ENCODE measurements at places on chromosomes 16 and 17. TPM values are rescaled to one million over a fixed set of nuclear protein-coding genes. Genes with fewer than 3 reads are reported as not detected.
A peak's percentile ranks its signal among the peaks of the same experiment; 100 is the strongest.

DNA sequence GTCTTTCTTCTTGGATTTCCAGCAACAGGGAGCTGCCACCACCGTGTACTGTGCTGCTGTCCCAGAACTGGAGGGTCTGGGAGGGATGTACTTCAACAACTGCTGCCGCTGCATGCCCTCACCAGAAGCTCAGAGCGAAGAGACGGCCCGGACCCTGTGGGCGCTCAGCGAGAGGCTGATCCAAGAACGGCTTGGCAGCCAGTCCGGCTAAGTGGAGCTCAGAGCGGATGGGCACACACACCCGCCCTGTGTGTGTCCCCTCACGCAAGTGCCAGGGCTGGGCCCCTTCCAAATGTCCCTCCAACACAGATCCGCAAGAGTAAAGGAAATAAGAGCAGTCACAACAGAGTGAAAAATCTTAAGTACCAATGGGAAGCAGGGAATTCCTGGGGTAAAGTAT, 389.0 kb downstream of the MAF start:
- no peak for DNase-seq

DNA sequence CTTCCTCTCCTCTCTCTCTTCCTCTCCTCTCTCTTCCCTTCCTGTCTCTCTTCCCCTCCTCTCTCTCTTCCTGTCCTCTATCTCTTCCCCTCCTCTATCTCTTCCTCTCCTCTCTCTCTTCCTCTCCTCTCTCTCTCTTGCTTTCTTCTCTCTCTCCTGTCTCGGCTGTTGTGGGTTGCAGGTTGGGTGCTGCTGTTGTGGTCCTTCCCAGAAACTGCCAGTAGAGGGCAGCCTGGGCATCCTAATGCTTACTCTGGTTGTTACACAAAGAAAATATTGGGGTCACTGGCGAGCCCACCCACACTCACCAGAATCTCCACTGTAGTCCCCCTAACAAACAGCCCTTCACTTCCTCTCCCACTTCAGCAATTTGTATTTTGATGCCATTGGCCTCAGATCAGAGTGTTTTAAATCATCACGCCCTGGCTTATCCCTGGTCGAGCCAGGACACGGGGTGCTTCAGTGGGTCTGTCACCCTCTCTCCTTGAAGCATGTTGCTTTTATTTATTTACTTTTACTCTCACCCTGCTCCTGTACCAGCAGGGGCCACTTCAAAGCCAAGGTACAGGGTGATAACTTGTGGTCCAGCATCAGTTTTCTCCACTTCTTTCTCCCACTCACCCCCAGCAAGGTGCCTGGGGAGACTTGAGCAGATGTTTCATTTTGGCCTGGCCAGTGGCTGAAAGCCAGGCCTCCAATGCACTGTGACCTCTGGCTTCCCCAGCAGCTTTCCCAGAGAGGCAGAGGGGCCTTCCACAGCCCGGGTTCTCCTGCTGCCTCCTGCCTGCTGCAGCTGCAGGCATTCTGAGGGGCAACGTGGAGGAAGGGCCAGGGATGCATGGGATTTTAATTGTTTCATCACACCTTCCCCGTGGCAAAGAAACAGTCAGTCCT, 4.7 kb upstream of the MMP15 start:
- DNase-seq = peak; percentile 72

DNA sequence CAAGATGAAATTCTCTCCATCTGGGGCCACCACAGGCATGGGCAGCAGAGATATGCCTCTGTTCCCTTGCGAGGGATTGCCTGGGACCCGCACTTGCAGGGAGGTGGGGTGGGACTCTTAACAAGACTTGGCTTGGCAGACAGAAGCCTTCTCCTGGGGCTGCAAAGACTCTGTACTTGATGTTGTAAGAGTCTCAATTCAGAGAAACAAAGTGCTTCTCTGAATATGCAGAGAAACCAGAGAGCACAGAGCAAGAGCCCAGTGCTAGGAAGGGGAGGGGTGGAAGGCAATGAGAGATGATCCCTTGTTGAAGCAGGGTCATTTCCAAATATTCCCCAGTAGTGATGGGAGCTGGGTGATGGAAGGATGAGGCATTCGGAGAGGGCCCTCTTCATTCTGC, 2.2 kb downstream of the MMP28 start:
- DNase-seq = no peak

DNA sequence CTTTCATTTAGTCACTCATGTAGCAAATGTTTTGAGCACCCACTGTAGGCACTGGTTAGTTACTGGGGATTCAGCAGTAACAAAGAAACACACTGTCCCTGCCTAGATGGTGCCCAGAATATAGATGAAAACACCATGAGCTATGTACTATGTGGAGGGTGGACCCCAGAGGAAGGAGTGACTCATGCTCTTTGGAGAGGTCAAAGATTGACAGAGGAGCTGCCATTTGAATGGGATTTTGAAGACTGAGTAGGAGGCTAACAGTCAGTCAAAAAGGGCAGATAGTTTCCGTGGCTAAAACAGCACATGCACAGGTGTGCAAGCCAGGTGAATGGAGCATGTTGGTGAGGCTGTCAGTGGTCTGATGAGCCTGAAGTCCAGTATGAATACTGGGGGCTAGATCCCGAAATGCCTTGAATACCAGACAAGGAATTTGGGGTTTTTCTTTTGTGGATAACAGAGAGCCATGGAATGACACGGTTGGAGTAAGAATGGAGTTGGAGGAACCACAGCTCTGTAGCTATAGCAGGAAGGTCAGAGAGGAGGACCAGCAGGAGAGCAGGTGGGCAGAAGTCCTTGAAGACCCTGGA, 6.1 kb downstream of the IL21R start:
- no peak for DNase-seq

DNA sequence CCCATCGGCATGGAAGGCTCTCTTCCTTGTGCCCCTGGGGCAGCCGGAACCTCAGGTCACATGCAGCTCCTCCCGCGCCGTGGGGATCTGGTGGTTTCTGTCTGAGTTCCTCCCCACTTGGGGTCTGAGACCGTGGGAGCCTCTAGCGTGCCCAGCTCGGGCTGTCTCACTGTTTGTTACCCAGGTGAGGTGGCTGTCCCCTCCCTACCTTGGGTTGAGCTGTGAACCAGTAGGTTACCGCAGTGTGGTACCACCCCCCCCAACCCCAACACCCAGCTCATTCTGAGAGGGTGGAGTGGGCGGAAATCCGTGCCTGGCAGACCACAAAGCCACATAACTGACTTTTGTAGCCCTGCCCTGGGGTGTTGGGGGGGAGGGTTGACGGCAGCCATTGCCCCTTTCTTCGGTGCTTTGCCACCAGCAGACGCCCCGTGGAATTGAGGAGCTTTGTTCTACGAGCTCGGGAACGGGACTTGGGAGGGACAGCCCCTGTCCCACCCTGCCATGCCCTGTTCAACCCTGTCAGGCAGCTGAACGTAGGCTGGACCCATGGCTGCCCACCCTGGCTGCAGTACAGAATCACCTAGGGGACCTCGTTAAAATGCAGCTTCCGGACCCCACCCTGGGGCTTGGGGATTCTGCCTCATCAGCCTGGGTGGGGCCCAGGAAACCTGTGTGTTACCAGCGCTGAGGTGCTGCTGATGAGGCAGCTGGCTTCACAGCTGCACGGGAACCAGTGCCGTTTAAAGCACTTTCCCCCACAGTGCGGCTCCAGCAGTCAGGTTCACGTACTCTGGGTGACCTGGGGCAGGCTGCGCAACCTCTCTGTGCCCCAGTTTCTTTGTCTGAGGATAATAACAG, 18.5 kb downstream of the RAP1GAP2 start:
- DNase-seq = no peak

DNA sequence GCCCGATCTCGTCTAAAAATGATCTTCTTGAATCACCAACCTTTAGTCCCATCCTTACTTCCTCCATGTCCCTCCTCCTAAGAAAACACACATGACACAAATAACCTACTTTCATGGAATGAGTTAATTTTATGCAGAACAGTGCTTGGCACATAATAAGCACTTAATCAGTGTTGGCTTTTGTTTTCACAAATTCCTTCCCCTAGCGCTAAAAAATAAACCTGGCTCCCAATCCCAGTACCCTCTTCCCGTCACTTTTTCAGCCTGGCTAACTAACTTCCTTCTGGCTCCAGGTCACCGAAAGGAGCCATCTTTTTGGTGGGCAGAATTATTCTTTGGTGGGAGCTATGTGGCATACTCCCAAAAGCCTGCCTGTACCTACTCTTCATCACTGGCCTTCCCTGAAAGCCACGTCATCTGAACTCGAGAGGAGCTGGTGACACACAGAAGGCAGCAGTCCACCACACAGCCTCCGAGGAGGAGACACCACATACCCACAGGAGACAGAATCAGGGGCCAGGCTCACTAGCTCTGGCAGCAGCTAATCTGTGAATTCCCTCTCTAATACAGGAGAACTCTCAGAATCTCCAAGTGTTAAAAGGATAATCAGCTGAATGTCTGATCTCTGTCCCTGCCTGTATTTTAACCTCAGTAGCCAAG, 114.5 kb downstream of the SMG6 start:
- DNase-seq = no peak

GRCh38 chr16:16887193-16887592, 508.3 kb downstream of the NPIPA7 start:
- no peak for DNase-seq

DNA sequence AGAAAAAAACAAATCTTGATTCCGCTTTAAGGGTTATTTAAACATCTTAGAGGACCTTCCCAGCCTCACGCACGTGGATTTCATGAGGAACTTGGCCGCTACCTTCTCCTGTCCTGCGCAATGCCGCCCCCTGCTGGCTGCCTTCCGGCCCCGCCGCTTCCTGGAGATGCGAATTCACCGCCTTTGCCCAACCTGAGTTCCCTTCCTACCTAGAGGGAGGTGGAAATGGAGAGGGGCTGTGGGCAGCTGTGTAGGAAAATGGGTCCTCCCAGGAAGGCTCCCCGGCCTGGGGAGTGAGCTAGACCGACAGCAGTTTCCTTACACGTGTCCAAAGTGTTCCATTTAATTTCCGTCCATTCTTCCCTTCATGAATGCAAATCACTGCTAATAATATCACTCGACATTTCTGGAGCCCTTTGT, 1.0 kb upstream of the ABCC12 start:
- peak; percentile 81 for DNase-seq

DNA sequence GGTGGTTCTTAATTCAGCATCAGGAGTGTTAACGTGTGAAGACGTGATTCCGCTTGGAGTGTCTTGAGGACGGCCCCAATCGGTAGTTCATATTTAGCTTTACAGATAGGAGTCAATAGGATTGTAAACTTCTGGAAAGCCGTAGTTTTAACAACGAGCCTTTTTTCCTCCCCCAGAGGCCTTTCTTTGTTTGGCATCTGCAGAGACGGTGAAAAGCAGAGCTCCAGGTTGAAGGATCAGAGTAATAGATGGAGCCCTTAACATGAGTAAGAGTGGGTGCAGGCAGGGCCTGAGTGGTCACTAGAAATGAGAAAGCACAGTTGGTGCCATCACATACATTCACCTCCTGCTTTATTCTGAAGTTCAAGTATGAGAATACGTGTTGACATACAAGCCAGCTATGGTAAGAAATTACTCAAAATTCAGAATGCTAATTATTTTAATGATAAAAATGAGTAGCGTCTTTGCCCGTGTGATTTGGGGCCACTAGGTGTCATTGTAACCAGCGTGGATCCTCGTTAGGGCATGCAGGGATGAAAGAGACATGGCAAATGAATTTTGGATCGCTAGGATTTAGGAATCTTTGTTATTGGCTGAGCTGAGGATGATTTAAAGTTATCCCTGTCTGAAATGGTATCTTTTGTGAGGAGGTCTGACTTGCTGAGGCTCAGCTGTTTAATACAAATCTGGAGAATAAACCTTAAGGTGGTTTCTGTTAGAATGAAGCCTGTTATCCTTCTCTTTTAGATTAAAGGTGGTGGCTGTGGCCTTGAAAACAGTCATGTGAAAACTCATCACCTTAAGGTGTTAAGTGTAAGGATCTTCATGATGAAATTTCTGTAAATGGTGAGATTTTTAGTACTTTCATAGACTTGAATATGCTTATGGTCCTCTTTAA, 18.6 kb downstream of the PRCD start:
- no peak for DNase-seq

GRCh38 chr17:63658366-63658765, 36.1 kb downstream of the MAP3K3 start:
- DNase-seq = no peak

DNA sequence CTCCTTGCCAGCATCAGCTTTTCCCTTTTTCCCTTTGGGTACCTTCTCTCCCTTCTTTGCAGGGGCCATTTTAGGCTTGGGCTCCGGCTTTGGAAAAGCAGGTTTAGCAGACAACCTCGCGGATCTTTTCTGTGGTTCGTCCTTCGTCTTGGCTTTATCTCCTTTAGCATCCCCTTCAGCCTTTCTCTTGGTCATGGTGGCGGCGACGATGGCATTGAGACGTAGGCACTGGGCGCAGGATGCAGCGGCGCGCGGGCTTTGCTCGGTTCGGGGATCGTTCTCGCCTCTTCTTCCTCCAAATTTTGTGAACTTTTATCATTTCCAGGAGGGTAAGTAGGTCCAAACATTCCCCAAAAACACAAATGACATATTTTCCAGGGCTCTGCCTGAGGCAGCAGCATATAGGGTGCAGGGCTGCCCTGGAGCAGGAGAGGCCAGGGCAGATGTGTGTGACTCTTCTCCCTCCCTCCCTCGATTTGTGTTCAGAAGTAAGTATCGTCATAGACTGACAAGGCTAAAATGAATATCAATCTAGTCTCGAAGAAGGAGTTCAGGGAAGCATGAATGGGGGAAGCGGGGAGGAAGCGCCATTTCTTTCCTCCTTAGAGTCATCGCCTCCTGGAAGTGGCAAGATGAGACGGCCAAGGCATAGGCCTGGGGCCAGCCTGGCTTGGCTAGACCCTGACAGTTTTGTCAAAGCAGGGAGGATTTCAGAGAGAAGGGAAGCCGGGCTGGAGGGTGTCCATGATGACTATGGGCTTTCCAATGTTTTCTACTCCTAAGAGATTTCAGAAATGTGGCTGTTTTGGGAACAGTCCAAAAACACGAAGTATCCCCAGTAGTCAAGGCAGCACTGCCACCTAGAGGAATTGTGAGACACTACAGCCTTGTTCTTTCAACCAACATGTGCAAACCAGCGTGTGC, 13.2 kb downstream of the CHCT1 start:
- DNase-seq = peak; percentile 72

DNA sequence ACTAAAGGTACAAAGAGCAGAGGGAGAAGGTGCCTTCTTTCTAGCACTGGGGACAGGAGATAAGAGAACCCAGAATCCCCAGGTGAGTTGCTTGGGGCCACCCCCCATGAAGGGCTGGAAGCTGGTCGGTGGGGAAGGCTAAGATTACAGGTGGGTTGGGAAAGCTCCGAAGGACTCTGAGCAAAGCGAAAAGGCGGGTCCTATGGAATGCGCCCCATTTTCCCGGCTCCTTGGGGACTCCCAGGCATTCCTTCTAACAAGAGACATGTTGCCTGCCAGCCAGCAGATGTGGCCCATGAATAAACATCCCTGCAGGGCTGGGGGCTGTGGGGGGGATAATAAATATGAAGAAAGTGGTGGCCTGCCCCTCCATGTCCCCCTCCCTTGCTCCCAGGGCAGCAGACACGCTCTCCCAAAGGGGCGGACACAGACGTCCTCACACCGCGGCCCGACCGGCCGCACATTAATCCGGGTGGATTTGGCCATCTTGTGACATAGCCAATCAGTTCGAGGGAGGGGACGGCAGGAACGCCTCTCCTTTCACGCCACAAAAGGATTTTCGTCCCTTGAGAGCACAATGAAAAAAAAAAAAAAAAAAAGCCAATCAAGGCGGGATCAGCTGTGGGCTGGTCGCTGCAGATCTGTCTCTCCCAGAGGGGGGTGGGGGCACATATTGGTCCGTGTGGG, 98.5 kb downstream of the SOX9 start:
- no peak for DNase-seq

- DNase-seq = no peak
These were observed 30.6 kb downstream of the MRPS23 start for GRCh38 chr17:57819285-57819684.

- DNase-seq = peak; percentile 87
These were observed 3.3 kb upstream of the PPP1R1B start for GRCh38 chr17:39623356-39623950.

Gene TP53TG3B
- not detected for total RNA-seq

Gene RPL26
- 397 TPM for total RNA-seq

Gene PRMT7
- total RNA-seq = 27.7 TPM

Gene CCDC154
- 1.4 TPM for total RNA-seq
